ENCODE measurements at places on chromosomes 1 and 21.

GRCh38 chr1:198267921-198268320, 111.1 kb downstream of the NEK7 start:
- DNase-seq: no peak

- no peak for DNase-seq
Observed at GRCh38 chr1:170562646-170563338, 30.8 kb downstream of the GORAB start.

- no peak for DNase-seq
Observed at GRCh38 chr1:172732427-172732826, 73.5 kb downstream of the FASLG start.

DNA sequence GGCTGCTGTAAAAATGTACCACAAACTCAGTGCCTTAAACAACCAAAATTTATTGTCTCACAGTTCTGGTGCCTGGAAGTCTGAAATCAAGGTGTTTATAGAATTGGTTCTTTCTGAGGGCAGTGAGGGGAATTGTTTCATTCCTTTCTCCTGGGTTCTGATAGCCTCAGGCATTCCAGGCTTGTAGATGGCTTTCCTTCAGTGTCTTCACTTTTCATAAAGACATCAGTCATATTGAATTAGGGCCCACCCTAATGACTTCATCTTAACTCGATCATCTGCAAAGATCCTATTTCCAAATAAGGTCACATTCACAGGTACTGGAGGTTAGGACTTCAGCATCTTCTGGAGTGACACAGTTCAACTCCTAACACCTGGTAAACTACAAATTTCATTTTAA, 15.0 kb downstream of the CDKN2C start:
- DNase-seq: no peak

GRCh38 chr21:37921091-37921490, 4.8 kb upstream of the KCNJ6 start:
- DNase-seq: no peak

GRCh38 chr21:37670883-37671282, 245.4 kb downstream of the KCNJ6 start:
- DNase-seq: no peak
